Omental fat pad (tissue), 4 donors: ENCODE measurements at places on chromosomes 12 and 14.

GRCh38 chr12:62599854-62600437 lies 133.3 kb downstream of the MON2 start:
- no peak for DNase-seq

- no peak for DNase-seq
Observed at GRCh38 chr12:33267641-33268040, 172.0 kb downstream of the SYT10 start.

GRCh38 chr12:24818351-24818750 lies 130.6 kb downstream of the BCAT1 start:
- DNase-seq, result no peak

DNA sequence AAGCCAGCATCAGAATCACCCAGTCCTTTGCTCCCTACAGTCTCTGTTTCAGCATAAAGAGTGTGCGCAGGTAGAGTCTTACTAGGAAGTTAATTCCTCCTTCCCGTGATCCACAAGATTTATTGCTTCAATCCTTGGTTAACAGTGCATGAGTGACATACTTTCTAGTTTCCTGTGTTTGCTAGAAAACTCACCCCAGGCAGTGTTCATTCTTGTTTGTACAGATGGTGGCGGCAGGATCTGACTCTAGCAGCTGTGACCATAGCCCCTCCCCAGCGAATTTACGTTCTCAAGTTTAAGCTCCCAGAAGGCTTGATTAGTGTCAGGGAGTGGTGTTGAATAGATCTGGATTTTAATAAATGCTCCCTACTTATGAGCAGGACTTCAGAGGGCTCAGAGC lies 75.9 kb upstream of the ANO2 start:
- no peak for DNase-seq

- no peak for DNase-seq
Observed at GRCh38 chr14:96501217-96501739, 904 bp upstream of the PAPOLA start.
